NCI-H446 (cell line): ENCODE measurements at places on chromosomes 5 and 9.
A peak's percentile ranks its signal among the peaks of the same experiment; 100 is the strongest.

GRCh38 chr5:16179936-16180788 lies 571 bp upstream of the MARCHF11 start:
- no peak for DNase-seq

GRCh38 chr9:81558091-81558830 lies 131.1 kb downstream of the TLE1 start:
- no peak for DNase-seq

- no peak for DNase-seq
Measured at GRCh38 chr5:37211661-37212060, 37.5 kb downstream of the CPLANE1 start.

DNA sequence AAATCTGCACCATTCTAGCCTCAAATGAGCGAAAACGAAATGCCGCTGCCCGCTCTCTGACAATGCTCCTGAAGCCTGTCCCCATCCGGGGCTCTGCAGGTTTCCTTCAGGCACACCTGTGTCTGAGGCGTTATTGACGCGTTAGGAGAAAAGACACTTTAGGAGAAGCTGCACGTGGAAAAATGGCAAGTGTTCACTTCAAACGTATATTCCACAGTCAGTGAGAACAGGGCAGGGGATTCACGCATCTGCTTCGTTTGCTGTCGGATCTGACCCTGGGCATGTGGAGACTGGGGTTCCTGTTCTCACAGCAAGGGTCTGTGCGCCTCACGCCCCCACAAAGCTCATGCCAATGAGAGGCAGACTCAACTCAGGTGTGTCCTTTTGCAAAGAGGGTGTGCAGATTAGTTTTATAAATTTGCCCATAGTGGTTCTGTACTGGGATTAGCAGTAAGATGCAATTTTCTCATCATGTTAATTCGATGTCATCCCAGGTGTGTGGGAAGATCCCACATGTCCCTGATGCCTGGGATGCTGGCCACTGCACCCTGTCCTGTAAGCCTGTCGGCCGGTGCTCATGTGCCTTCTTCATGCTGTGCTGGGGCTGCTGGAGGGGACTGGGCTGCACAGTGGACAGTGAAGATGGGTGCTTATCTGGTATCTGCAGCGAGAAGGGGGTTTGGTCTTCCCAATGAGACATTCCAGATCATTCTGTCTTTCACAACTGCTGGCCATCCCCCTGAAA lies 11.2 kb upstream of the TBC1D9B start:
- no peak for DNase-seq

DNA sequence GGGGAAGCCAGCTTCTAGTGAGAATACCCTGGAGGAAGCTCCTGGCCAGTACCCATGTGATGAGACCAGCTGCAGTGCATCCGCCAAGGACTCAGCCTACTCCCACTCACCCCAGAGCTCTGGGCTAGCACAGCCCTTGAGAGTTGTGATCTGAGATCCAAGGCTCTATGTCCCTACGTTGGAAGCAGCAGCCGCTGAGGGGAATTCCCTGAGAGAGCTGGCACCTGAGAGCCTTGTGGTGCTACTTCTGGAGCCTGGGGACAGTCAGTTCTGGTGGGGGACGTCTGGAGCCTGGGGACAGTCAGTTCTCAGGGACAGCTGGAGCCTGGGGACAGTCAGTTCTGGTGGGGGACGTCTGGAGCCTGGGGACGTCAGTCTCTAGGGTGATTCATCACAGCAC lies 39.2 kb downstream of the PDZD2 start:
- no peak for DNase-seq

- DNase-seq, result peak; percentile 92
Measured at GRCh38 chr5:23507278-23507685, at the start of gene PRDM9. Gene PRDM9, plus strand, starts transcription at chr5:23507609. Its CDS starts 1,425 bp downstream, at chr5:23509034.

DNA sequence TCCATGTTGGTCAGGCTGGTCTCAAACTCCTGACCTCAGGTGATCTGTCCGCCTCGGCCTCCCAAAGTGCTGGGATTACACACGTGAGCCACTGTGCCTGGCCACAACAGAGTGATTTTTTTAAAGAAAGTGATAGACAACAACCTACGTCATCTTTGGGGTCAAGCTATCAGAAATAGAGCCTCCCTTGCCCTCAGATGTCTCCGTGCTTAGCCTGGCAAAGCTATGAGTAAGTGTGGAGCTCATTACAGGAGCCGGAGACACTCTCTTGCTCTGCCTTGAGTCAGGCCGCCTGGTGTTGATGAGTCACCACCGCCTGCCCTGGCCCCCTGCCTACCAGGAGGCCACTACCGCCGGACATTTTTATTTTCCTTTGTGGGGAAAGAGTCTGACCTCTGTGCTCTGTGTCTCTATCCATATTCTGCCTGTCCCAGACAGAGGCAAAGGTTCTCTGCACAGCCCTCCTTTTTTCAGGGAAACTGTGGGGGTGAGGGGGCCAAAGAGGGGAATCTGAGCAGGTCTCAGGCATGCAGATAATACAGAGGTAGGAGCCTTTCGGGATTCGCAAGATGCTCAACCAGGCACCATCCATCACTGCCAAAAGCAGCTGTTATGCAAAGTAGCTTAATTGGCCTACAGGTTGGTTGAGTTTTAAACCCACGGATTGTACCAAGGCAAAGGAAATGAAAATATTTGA lies 123.7 kb upstream of the CPEB4 start:
- DNase-seq, result no peak

DNA sequence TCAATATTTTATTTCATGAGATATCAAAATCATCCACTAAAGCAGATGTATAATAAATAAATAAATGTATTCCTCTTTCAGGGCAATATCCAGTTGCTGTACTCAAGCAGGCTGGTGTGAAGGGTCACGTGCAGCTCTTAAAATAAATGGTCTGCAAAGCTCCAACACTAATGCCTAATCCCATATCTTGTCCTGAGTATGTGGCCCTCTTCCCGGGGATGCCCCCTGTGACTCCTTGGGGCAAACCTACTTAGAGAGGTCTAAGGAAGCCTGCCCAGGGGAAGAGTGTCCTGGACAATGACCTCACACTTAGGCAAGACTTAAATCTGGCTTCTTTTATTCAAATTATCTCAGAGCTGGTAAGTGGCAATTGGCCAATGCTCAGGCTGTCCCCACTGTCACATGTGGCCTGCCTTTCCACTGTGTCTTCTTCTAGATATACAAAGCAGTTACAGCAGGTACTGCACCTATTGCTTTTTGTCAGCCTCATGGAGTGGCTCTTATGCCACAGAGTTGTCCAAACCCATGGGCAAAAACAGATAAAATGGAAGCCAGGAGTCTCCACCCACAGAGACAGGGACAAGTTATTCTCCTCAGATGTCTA lies 55.3 kb downstream of the SEMA5A start:
- no peak for DNase-seq

DNA sequence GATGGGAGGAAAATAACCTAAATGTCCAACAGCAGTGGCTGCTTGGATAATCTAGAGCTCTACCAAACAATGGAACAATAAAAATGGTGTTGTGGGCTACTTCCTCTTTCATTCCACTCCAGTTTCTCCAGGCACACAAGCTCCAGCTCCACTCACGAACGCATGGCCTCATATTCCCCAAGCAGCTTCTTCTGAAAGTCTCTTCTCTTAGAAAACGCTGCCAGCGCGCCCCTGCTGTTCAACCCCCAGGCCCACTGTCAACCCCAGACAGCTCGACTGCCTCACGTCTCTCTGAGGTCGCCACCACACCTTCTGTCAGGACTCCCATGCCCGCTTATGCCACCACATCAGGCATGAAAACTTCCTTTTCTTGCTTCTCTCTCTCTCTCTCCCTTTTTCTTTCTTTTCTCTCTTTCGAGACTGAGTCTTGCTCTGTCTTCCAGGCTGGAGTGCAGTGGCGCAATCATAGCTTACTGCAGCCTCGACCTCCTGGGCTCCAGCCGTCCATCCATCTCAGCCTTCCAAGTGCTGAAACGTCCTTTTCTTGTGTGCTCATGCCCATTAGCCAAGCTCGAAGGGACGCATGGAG lies 16.2 kb downstream of the OR2V2 start:
- DNase-seq, result no peak
